Spinal cord (tissue), 10 donors: ENCODE measurements at places on chromosomes 5 and 9. TPM values are rescaled to one million over a fixed set of nuclear protein-coding genes. Genes with fewer than 3 reads are reported as not detected.

DNA sequence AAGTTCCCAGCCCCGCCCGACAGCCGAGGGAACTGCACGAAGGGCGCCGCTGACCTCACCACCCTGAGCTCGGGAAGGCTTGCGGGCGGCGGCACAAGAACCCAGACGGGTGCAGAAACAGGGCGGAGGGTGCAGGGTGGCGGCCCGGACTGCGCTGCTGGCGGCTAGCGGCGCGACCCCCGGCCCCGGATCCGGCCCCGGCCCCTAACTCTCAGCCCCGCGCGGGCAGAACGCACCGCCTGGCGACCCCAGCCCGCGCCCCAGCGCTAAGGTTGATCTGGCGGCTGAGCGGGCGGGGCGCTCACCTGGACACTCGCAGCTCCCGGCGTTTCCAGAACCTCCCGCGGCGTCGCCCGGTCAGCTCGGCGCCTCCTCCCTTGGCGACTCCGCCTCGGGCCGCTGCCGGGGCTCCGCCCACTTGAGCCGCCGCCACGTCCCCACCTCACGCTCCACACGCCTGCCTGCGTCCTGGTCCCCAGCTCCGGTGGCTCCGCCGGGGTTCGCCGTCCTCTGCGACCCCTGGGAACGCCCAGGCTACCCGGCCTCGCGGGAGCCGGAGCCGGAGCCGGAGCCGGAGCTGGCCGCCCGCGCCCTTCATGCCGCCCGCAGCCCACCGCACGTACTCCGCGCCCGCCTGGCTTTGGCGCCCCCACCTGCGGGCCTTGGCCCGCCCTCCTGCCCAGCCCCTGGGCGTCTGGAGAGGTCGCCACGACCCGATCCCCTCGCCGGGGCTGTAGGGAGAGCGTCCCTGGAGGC is at the start of gene P4HA2:
Gene P4HA2 (minus strand): TSS at position 369 of the 756 bp plus-strand sequence. CDS start 9,227 bp downstream, outside the sequence.
- DNase-seq, result peak; percentile 87

DNA sequence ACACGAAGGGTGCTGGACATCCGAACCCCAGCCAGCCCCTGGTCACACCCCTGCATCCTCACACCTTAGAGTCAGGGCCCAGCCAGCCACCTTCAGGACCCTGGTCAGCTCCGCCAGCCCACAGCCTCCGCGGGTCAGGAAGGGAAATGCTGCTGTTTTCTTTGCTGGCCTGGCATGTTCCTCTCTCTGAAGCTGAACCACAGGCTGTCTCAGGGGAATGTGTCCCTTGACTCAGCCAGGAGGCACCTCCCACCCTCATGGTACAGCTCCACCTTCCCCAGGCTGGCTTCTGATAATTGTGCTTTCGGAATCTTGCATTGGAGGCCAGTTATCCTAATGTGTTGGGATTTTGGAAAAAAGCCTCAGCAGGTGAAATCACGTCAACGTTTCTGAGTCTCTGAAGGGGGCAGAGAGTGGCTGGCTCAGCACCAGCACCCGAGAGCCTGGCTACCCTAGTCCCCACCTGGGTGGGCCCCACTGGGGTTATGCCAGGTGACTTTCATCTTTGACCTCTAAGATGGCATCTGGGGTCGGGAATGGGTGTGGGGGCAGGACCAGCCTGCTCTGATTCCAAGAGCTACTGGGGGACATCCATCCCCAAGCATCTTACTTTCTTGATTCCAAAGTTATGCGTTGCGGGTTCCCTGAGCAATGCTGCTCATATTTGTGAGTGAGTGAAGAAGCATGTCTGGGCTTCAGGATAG is 9.8 kb upstream of the OLFM1 start:
- no peak for DNase-seq

DNA sequence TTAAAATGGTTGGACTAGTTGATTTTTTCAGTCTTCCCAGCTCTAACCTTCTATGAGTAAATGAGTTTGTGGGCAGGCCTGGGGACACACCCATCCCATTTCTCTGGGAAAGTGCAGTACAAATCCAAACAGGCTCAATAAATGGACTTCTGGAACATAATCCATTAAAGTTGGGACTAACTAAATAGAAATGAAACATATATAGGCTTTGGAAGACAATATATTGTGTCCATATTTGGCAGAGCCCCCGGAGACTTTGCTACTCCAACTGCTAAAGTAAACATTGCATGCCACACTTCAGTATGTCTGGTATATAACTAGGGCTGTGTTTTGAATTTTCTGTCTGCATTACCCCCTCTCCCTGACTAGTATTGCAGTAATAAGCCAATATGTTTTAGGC is 191.4 kb upstream of the DAB2 start:
- DNase-seq, result no peak

DNA sequence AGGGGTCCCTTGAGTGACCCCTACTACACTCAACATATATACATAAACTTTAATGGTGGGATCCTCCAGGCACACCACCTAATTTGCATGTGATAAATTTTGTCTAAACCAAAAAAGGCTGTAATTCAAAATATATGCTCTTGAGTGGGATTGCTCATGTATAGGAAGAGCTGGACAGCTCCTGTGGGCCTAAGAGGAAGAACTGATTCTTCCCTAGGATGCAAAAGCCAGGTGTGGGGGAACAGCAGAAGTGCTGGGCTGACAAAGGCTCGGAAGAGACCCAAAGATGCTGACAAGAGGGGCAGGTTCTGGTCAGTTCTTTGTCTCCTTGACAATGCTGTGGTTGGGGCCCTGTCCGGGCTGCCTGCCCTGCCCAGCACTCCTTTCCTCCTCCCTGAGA is 43.9 kb downstream of the PCDH1 start:
- no peak for DNase-seq

GRCh38 chr5:174589599-174589998 is 134.8 kb upstream of the MSX2 start:
- DNase-seq, result no peak

DNA sequence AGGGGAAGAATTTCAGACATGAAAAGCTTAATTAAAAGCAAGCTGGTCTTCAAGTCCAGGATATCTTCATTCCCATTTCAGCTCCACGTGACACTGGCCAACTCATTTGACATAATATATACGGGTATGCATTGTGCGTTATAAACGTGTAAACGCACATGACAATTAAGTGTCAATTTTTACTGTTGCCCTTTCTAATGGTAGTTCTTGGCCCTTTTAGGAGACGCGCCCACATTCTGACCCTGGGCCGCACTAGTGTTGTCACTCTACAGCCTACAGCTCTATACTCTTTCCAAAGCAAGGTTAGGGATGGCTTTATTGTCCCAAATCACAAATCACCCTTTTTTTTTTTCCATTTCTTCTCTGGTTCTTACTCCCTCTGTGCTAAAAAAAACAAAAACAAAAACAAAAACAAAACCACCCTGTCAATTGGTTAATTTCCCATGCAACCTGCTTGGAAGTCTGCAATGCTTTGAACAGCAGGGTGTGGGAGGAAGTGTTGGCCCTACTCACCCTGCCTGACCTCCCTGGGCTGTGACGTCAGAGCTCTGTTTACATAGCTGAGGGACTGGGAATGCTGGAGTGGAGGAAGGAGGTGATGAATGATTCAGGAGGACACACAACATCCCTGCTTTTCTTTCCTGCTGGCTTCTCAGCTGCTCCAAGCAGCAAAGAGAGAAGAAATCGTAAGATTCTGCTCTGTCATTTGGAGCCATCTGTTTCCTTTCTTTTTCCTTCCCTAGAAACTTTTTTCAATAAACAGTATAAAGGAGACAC is 19.3 kb downstream of the RFK start:
- DNase-seq, result no peak

Gene INVS
- 11.8 TPM for polyA plus RNA-seq

Gene AFAP1L1
- 10.8 TPM for polyA plus RNA-seq
